ENCODE measurements at places on chromosomes 3 and 15. TPM values are rescaled to one million over a fixed set of nuclear protein-coding genes. Genes with fewer than 3 reads are reported as not detected.

DNA sequence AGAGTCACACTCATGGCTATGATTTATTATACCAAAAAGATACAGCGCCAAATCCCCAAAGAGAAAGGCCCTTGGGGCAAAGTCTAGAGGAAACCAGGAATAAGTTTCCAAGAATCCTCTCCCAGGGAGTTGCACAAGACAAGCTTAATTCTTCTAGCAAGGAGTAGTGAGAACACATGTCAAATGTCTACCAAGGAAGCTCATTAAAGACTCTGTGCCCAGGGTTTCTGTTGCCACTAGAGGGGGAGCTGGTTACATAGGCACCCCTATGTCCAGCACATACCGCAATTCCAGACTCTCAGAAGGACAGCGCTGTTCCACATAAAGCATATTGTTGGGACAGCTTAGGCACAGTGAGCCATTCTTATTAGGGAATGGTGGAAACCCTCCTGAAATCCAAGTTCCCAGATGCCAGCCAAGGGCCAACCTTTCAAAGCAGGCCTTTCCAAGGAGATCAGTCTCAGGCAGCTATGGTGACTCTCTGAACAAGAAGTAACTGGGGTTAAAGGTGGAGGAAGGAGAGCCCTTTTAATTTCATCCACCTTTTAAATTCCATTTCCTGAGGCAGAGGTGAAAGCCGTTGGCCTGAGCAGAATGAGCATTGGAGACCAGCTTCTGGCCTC lies 194.2 kb downstream of the UACA start:
- H3K36me3 ChIP-seq, result no peaks in the 10 kb centered on the region
- no peaks in the 10 kb centered on the region for H3K4me1 ChIP-seq
- H3K4me3 ChIP-seq, result no peak overlapping the region
- DNase-seq, result no peak
- H3K27ac ChIP-seq, result no peak overlapping the region
- H3K27me3 ChIP-seq, result no peaks in the 10 kb centered on the region

The NLGN1 gene
- 0.18 TPM for total RNA-seq

The MEIS2 gene
- 40.4 TPM for total RNA-seq

DNA sequence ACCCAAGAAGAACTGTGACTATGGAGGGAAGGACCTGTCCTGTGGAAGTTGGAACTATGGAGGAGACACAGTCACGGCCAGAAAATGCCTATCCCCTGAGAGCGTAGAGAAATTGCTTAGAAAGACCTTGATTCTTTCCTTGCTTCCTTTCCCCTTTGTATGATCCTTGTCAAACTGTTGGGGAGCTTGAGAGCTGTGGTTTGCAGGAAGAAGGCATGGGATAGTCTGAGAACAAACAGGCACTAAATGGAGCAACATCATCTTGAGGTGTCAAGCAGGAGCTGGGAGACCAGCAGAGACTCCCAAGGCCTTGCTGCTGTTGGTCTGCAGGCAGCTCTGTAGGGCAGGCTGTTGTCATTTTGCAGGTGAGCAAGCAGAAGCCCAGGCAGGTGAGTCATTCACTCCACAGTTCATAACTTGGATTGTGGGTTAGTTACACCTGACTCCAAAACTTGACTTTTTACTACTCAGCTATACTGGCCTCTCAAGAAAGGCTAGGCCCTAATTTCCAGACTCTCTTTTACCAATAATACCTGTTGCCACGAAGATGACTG lies 298.9 kb downstream of the LRTM1 start:
- no peak for DNase-seq
- no peaks in the 10 kb centered on the region for H3K4me1 ChIP-seq

The SH2D7 gene
- 7.7 TPM for total RNA-seq

GRCh38 chr3:123871946-123872345 lies 12.2 kb downstream of the MYLK start:
- H3K27me3 ChIP-seq, result no peaks in the 10 kb centered on the region
- DNase-seq, result no peak
- H3K4me3 ChIP-seq, result no peak overlapping the region
- H3K4me1 ChIP-seq, result no peaks in the 10 kb centered on the region
- H3K27ac ChIP-seq, result no peak overlapping the region
- H3K36me3 ChIP-seq, result no peaks in the 10 kb centered on the region

DNA sequence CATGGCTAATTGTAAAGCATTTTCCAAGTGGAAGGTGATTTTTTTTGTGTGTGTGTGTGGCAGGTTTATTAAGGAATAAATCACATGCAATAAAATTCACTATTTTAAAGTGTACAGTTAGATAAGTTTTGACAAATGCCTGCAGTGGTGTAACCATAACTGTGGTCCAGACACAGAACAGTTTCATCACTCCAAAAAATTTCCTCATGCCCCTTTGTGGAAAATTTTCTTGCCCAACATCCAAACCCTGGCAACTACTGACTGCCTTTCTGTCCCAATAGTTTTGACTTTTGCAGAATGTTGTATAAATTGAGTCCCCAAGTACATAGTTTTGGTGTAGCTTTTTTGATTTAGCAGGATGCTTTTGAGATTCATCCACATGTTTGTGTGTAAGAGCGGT lies 135.1 kb upstream of the KLHL25 start:
- H3K36me3 ChIP-seq, result no peaks in the 10 kb centered on the region
- no peak overlapping the region for H3K27ac ChIP-seq
- no peaks in the 10 kb centered on the region for H3K27me3 ChIP-seq

The SERINC4 gene
- total RNA-seq, result not detected

The LRRC34 gene
- 0.28 TPM for total RNA-seq

The MYZAP gene
- 15.4 TPM for total RNA-seq

The DTWD1 gene
- total RNA-seq, result 8.3 TPM

- no peaks in the 10 kb centered on the region for H3K4me1 ChIP-seq
- H3K27me3 ChIP-seq, result no peaks in the 10 kb centered on the region
- no peak overlapping the region for H3K27ac ChIP-seq
- no peaks in the 10 kb centered on the region for H3K36me3 ChIP-seq
- no peak for DNase-seq
Observed at GRCh38 chr3:71813704-71814103, 28.8 kb upstream of the PROK2 start.

- no peaks in the 10 kb centered on the region for H3K36me3 ChIP-seq
- H3K4me1 ChIP-seq, result no peaks in the 10 kb centered on the region
- H3K27ac ChIP-seq, result no peak overlapping the region
- DNase-seq, result no peak
- no peaks in the 10 kb centered on the region for H3K27me3 ChIP-seq
- H3K4me3 ChIP-seq, result no peak overlapping the region
Observed at GRCh38 chr3:13700362-13700761, 151.4 kb downstream of the FBLN2 start.

GRCh38 chr3:126111566-126112475 lies 27.9 kb upstream of the SLC41A3 start:
- H3K27me3 ChIP-seq, result no peaks in the 10 kb centered on the region
- DNase-seq, result peak; percentile 41
- no peaks in the 10 kb centered on the region for H3K4me1 ChIP-seq
- no peak overlapping the region for H3K4me3 ChIP-seq
- H3K27ac ChIP-seq, result no peak overlapping the region

The ADAMTS9 gene
- total RNA-seq, result 8.0 TPM

- H3K4me3 ChIP-seq, result no peak overlapping the region
- no peaks in the 10 kb centered on the region for H3K27me3 ChIP-seq
Observed at GRCh38 chr3:15932348-15933300, 134.8 kb upstream of the ANKRD28 start.

The FAM81A gene
- 2.0 TPM for total RNA-seq

The TIMP4 gene
- total RNA-seq, result 5.1 TPM

DNA sequence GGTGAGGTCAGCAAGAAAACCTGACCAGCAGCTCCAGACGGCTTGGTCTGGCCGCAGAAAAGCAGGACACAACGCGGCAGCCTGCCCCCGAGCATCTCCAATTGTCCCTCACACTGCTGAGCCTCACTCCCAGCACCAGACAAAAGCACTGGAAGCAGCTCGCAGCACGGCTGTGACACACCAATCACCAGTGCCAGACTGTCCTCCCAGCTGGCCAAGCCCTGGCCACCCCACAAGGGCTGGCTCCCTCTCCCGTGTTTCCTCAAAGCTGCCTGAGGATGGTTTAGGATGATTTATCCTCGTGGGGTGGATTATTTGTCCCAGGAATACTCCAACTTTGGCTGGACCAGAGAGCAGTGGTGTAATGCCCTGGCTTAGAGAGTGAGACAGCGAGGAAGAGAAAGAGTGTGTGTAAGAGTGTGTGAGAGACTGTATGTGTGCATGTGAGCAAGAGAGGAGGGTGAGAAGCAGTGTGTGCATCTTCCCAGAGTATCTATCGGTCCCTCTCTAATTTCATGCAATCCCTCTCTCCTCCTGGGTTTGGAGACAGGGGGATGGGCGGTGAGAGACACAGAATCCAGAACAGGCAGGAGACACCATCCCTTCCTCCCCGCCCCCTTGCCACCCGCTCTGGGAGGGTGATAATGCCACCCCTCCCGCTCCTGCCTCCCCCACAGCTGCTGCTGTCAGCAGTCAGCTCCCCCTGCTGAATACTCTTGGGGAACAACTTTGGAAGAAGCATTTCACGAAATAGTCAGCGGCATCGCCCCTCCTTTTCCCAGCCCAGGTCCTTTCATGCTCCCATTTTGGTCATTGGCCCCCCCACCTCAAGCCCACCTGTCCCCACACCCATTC lies 34.2 kb downstream of the SEMA5B start:
- no peak for DNase-seq
- H3K36me3 ChIP-seq, result no peaks in the 10 kb centered on the region
- H3K4me1 ChIP-seq, result no peaks in the 10 kb centered on the region
- H3K27ac ChIP-seq, result no peak overlapping the region

The ARPP21 gene
- total RNA-seq, result not detected

The POPDC2 gene
- 3.0 TPM for total RNA-seq

The SCN11A gene
- 1.7 TPM for total RNA-seq

DNA sequence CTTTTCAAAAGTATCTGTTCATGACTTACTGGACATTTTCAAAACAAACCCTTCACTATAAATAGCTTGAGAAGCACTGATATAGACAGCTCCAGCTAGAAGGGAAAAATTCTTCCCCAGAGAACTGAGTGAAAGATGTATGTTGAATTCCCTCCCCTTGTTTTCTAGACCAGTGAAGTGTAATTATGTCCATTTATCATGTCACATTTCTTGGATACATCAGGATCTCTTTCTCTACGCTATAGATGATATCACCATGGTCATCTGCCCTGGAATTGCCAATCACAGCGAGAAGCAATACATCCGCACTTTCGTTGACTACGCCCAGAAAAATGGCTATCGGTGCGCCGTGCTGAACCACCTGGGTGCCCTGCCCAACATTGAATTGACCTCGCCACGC lies 66.3 kb downstream of the RLBP1 start:
- peaks cover 11% of the 10 kb centered on the region for H3K4me1 ChIP-seq
- H3K4me3 ChIP-seq, result no peak overlapping the region
- no peak overlapping the region for H3K27ac ChIP-seq
- DNase-seq, result no peak

DNA sequence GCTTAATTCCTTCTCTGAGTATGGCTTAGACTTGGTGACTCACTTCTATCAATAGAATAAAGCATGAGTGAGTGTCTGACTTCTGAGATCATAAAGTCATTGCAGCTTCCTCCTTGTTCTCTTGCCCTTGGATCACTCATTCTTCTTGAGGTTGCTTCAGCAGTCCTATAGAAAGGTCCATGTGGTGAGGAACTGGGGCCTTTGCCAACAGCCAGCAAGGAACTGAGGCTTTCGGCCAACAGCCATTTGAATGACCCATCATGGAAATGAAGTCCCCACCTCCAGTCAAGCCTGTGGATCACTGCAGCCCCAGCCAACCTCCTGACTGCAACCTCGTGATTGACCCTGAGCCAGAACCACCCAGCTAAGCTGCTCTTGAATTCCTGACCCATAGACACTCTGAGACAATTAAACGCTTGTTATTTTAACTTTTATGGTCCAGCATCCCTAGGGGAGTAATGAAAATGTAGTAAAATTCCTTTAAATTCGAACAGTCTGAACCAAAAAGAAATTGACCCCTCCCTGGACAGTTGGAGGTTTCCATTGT lies 84.5 kb downstream of the WDR76 start:
- no peak overlapping the region for H3K27ac ChIP-seq
- no peaks in the 10 kb centered on the region for H3K36me3 ChIP-seq
- DNase-seq, result no peak
- no peaks in the 10 kb centered on the region for H3K27me3 ChIP-seq
- no peaks in the 10 kb centered on the region for H3K4me1 ChIP-seq

DNA sequence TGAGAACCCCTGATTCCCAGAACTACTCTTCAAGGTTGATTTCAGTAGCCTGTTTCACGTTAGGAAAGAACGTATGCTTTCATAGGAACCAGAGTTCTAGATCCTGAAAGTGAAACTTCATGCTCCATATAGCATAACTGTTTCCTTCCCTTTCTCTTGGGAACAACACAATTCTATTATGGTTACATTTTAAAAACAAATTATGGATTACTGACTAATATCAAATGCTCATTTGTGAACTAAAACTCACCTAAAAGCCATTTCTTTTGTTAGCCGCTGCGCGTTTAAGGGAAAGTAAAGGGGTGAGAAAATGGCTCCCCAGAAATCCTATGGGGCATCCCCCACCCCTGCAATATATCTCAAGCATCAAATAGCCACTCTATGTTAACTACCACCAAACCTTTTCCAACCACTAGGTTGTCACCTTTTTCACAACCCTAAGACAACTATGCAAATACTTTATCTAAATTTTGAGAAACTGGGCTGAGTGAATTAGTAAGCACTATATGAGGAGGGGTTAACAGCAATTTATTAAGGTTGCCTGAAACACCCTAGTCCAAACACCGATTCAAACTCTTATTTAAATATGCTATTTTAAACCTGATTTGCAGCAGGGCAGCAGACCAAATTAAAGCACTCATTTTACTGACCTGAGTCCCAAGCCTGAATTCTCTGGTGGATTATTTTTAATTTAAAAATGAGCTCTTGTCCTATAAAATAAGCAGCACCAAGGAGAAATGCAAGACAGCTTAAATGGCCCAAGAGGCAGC lies 2.4 kb downstream of the SIAH2 start:
- peak overlapping the region; percentile 94 for H3K4me3 ChIP-seq
- H3K36me3 ChIP-seq, result no peaks in the 10 kb centered on the region
- DNase-seq, result no peak
- H3K27ac ChIP-seq, result peak overlapping the region; percentile 93
- H3K4me1 ChIP-seq, result no peaks in the 10 kb centered on the region
- H3K27me3 ChIP-seq, result no peaks in the 10 kb centered on the region

The LRRC31 gene
- 41.2 TPM for total RNA-seq

The GPR176 gene
- total RNA-seq, result 2.9 TPM

GRCh38 chr3:66021731-66022131 lies 17.0 kb downstream of the MAGI1 start:
- H3K4me1 ChIP-seq, result no peaks in the 10 kb centered on the region
- no peaks in the 10 kb centered on the region for H3K36me3 ChIP-seq
- no peak overlapping the region for H3K27ac ChIP-seq

The IGSF11 gene
- 0.67 TPM for total RNA-seq

The NUP210 gene
- total RNA-seq, result 30.2 TPM

Data from Peyer's patch (tissue), 4 donors.